ENCODE measurements at places on chromosomes 2 and 18. TPM values are rescaled to one million over a fixed set of nuclear protein-coding genes. Genes with fewer than 3 reads are reported as not detected.

- peaks cover 77% of the 10 kb centered on the region for H3K36me3 ChIP-seq
- peak; percentile 9 for DNase-seq
- no peaks in the 10 kb centered on the region for H3K27me3 ChIP-seq
- H3K4me1 ChIP-seq, result peaks cover 68% of the 10 kb centered on the region
- no peak overlapping the region for H3K27ac ChIP-seq
These were observed 5.2 kb downstream of the ARHGAP25 start for GRCh38 chr2:68739595-68740399.

- no peaks in the 10 kb centered on the region for H3K36me3 ChIP-seq
- H3K4me1 ChIP-seq, result no peaks in the 10 kb centered on the region
- no peaks in the 10 kb centered on the region for H3K27me3 ChIP-seq
- no peak overlapping the region for H3K27ac ChIP-seq
- no peak overlapping the region for H3K4me3 ChIP-seq
- no peak for DNase-seq
These were observed 147.9 kb upstream of the LTBP1 start for GRCh38 chr2:32798829-32799228.

- H3K27ac ChIP-seq, result no peak overlapping the region
- no peak for DNase-seq
- H3K36me3 ChIP-seq, result no peaks in the 10 kb centered on the region
- no peaks in the 10 kb centered on the region for H3K27me3 ChIP-seq
- H3K4me3 ChIP-seq, result no peak overlapping the region
These were observed 54.1 kb downstream of the ATP8B1 start for GRCh38 chr18:57748770-57749603.

DNA sequence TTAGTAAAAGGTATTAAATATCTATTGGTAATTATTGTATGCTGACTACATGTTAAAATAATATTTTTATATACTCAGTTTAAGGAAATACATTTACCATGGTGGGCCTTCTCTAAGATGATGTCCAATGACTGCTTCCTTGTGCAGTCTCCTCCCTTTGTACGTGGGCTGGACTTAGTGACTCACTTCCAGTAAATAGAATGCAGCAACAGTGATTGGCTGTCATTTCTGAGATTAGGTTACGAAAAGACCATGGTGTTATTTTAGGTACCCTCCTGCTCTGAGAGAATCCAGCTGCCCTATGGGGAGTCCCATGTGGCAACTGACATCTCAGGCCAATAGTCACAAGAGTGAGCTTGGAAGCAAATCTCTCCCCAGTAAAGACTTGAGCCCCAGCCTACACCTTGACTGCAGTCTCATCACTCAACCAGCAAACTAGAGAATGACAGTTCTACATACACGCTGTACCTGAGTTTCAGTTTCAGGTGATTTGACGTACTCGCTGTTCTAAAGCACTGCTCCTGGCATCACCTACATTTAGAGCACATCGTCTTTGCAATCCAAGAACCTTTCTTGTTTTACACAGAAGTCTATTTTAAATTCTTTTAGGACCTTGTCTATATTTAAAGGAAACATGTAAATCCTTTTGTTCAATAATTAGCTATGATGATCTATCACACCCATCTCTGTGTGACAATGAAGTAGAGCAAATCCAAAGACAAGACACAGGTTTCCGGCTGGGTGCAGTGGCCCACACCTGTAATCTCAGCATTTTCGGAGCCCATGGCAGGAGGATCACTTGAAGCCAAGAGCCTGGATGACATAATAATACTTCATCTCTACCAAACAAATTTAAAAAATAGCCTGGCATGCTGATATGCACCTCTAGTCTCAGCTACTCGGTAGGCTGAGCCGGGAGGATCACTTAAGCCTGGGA is 87.2 kb downstream of the COBLL1 start:
- H3K36me3 ChIP-seq, result no peaks in the 10 kb centered on the region
- H3K4me1 ChIP-seq, result no peaks in the 10 kb centered on the region
- peaks cover 2% of the 10 kb centered on the region for H3K27me3 ChIP-seq

- peaks cover 2% of the 10 kb centered on the region for H3K36me3 ChIP-seq
- H3K27me3 ChIP-seq, result no peaks in the 10 kb centered on the region
- DNase-seq, result no peak
- no peaks in the 10 kb centered on the region for H3K4me1 ChIP-seq
- no peak overlapping the region for H3K4me3 ChIP-seq
- H3K27ac ChIP-seq, result no peak overlapping the region
These were observed 36.6 kb downstream of the EXOC6B start for GRCh38 chr2:72789241-72789640.

NMS gene
- not detected for total RNA-seq

- no peak overlapping the region for H3K4me3 ChIP-seq
- no peaks in the 10 kb centered on the region for H3K4me1 ChIP-seq
- H3K27ac ChIP-seq, result no peak overlapping the region
These were observed 146.6 kb downstream of the GBX2 start for GRCh38 chr2:236021499-236022057.

FHOD3 gene
- total RNA-seq, result not detected

DNA sequence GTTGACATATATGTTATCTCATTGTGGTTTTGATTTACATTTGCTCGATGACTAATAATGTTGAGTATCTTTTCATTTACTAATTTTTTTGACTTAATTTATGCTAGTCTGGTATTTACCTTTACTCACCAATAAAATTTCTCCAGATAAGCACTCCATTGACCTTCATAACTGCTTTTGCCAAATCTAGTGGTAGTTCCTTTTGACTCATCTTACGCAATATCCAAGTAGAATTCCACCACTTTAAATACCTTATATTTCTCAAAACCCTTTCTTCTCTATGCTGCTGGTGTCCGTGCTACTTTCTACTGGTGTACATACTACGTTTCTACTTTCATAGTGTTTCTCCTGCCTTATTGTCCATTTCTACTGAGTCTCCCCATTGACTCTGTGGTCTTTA is 407.6 kb upstream of the SPHKAP start:
- no peak for DNase-seq
- no peaks in the 10 kb centered on the region for H3K4me1 ChIP-seq
- H3K36me3 ChIP-seq, result no peaks in the 10 kb centered on the region
- H3K27me3 ChIP-seq, result no peaks in the 10 kb centered on the region
- H3K4me3 ChIP-seq, result no peak overlapping the region
- H3K27ac ChIP-seq, result no peak overlapping the region

GRCh38 chr2:28662044-28662443 is 89.6 kb upstream of the PPP1CB start:
- H3K27me3 ChIP-seq, result peaks cover 3% of the 10 kb centered on the region
- DNase-seq, result no peak
- peaks cover 12% of the 10 kb centered on the region for H3K4me1 ChIP-seq

CNDP1 gene
- not detected for total RNA-seq

DNA sequence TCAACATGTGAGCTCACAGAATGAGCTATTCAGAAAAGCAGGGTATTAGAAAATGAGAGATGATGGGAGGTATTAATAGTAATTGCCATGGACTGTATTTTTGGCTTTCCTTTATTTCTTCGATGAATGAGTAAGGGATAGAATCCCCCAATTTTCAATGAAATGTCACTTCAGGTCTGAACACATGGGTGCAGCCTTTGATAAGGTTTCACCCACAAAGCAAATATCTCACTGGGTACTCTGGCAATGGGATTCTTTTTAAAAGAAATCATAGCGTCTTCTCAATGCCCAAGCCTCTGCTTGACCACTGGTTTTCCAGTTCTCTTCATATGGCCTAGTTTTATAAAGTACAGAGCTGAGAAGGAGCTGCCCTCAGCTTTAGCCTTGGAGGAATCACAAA is 610.5 kb upstream of the FANCL start:
- no peaks in the 10 kb centered on the region for H3K36me3 ChIP-seq
- H3K4me3 ChIP-seq, result no peak overlapping the region
- no peaks in the 10 kb centered on the region for H3K4me1 ChIP-seq
- H3K27ac ChIP-seq, result no peak overlapping the region
- no peaks in the 10 kb centered on the region for H3K27me3 ChIP-seq
- no peak for DNase-seq

BMP10 gene
- not detected for total RNA-seq

DNA sequence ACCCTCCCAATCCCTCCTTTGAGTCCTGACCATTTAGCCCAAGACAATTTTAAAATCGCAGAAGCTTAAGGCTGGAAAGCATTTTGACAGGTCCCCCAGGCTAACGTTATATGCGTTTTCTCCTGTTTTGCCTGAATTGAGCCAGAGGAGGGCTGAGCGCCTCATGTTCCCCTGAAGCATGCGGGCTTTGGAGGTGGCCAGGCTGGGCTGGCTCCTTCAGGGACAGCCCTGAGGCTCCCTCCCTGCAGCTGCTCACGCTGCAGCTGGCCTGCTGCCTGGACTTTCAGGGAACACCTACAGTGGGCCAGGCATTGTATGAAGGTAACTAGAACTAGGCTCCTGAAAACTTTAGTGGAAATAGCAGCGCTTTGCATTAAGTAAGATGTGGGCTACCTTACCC is 179.2 kb downstream of the ACKR3 start:
- H3K4me1 ChIP-seq, result no peaks in the 10 kb centered on the region
- no peak overlapping the region for H3K27ac ChIP-seq
- peaks cover 9% of the 10 kb centered on the region for H3K27me3 ChIP-seq
- H3K36me3 ChIP-seq, result no peaks in the 10 kb centered on the region

DNA sequence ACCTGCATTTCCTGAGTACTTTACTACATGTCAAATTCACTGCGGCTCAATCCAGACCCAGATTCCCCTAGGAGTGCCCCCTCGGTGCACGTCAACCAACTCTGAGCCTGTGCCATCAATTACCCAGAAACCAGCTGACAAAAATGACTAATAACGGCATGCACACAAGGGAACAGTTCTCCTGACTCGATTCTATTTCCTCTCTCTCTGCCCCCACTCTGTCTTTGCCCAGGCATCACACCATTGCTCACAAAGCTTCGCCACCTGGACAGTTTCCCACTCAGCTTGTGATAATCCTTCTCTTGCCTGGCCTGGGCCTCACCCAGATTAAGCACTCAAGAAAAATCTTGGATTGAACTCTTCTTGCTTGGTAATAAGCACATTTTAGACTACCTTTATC is 115.3 kb upstream of the NDUFV2 start:
- no peaks in the 10 kb centered on the region for H3K36me3 ChIP-seq
- no peak overlapping the region for H3K27ac ChIP-seq
- H3K4me1 ChIP-seq, result no peaks in the 10 kb centered on the region
- no peak overlapping the region for H3K4me3 ChIP-seq

- H3K4me3 ChIP-seq, result no peak overlapping the region
- DNase-seq, result peak; percentile 83
- no peaks in the 10 kb centered on the region for H3K4me1 ChIP-seq
These were observed 93.6 kb downstream of the ZAP70 start for GRCh38 chr2:97806738-97807618.

- DNase-seq, result no peak
- no peak overlapping the region for H3K4me3 ChIP-seq
- H3K4me1 ChIP-seq, result peaks cover 4% of the 10 kb centered on the region
- no peaks in the 10 kb centered on the region for H3K36me3 ChIP-seq
- peaks cover 2% of the 10 kb centered on the region for H3K27me3 ChIP-seq
These were observed 86.4 kb upstream of the KLHL29 start for GRCh38 chr2:23298551-23298950.

SNORC gene
- total RNA-seq, result 0.97 TPM

B4GALT6 gene
- 2.0 TPM for total RNA-seq

ALPI gene
- total RNA-seq, result not detected

GRCh38 chr2:33788044-33788443 is 188.9 kb upstream of the FAM98A start:
- no peak for DNase-seq
- no peaks in the 10 kb centered on the region for H3K36me3 ChIP-seq
- no peaks in the 10 kb centered on the region for H3K4me1 ChIP-seq
- H3K27me3 ChIP-seq, result peaks cover 2% of the 10 kb centered on the region

DNA sequence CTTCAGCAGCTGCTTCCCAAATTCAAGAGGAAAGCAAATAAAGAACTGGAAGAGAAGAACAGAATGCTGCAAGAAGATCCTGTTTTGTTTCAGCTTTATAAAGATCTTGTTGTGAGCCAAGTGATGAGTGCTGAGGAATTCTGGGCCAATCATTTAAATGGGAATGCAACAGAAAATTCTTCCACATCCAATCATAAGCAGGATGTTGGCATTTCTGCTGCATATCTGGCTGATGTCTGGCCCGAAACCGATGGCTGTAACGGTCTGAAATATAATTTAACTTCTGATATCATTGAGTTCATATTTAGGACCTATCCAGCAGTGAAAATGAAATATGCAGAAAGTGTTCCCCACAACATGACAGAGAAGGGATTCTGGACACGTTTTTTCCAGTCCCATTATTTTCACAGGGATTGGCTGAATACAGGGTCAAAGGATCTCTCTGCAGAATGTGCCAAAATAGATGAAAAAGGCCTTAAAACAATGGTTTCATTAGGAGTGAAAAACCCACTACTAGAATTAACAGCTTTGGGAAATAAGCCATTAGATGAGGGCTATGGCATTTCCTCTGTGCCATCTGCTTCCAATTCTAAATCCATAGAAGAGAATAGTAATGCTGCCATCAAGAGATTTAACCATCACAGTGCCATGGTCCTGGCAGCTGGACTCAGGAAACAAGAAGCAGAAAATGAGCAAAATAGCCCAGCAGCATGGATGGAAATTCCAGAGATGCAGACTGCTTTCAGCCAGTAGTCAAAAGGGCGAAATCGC is 175.6 kb downstream of the MC4R start:
- H3K4me3 ChIP-seq, result no peak overlapping the region
- no peaks in the 10 kb centered on the region for H3K36me3 ChIP-seq
- no peak overlapping the region for H3K27ac ChIP-seq
- H3K4me1 ChIP-seq, result no peaks in the 10 kb centered on the region
- peaks cover 4% of the 10 kb centered on the region for H3K27me3 ChIP-seq

- H3K4me1 ChIP-seq, result no peaks in the 10 kb centered on the region
- no peak for DNase-seq
- H3K4me3 ChIP-seq, result no peak overlapping the region
- peaks cover 5% of the 10 kb centered on the region for H3K36me3 ChIP-seq
- H3K27ac ChIP-seq, result no peak overlapping the region
These were observed 145.0 kb downstream of the TTC27 start for GRCh38 chr2:32772638-32773447.

GRCh38 chr2:217959723-217960122 is 43.1 kb downstream of the TNS1 start:
- H3K27me3 ChIP-seq, result no peaks in the 10 kb centered on the region
- H3K27ac ChIP-seq, result no peak overlapping the region
- no peaks in the 10 kb centered on the region for H3K4me1 ChIP-seq
- H3K4me3 ChIP-seq, result no peak overlapping the region
- no peaks in the 10 kb centered on the region for H3K36me3 ChIP-seq
- no peak for DNase-seq

CHRNG gene
- not detected for total RNA-seq

DNA sequence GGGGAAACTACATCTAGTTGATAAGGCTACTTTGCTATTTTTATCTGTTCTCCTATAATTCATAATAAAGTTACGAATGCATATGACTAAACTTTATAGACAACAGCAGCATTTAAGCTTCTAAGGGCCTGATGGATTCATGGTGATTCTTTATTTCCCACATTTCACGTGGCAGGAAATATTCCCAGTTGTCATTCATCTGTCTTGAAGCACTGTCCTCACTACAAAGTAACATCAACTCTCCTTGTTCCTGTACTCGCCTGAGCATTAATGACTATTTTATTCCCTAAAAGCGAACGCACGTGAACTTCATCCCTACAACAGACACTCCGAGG is 2.6 kb downstream of the SATB2 start:
- no peak for DNase-seq
- no peak overlapping the region for H3K27ac ChIP-seq
- H3K36me3 ChIP-seq, result peaks cover 2% of the 10 kb centered on the region
- H3K4me1 ChIP-seq, result peaks cover 17% of the 10 kb centered on the region
- H3K4me3 ChIP-seq, result no peak overlapping the region

Data from activated CD4-positive, alpha-beta T cell treated with anti-CD3 and anti-CD28 coated beads, Interleukin-2, amount 10 ng/mL, durations not matched to agents 7 days and 5 days (primary cell).